Central memory CD8-positive, alpha-beta T cell (primary cell): ENCODE measurements at places on chromosomes 2 and 18.

- no peak for DNase-seq
Observed at GRCh38 chr18:35716169-35716831, 134.8 kb downstream of the GALNT1 start.

- no peak for DNase-seq
Observed at GRCh38 chr2:164915566-164915965, 39.8 kb downstream of the SLC38A11 start.

DNA sequence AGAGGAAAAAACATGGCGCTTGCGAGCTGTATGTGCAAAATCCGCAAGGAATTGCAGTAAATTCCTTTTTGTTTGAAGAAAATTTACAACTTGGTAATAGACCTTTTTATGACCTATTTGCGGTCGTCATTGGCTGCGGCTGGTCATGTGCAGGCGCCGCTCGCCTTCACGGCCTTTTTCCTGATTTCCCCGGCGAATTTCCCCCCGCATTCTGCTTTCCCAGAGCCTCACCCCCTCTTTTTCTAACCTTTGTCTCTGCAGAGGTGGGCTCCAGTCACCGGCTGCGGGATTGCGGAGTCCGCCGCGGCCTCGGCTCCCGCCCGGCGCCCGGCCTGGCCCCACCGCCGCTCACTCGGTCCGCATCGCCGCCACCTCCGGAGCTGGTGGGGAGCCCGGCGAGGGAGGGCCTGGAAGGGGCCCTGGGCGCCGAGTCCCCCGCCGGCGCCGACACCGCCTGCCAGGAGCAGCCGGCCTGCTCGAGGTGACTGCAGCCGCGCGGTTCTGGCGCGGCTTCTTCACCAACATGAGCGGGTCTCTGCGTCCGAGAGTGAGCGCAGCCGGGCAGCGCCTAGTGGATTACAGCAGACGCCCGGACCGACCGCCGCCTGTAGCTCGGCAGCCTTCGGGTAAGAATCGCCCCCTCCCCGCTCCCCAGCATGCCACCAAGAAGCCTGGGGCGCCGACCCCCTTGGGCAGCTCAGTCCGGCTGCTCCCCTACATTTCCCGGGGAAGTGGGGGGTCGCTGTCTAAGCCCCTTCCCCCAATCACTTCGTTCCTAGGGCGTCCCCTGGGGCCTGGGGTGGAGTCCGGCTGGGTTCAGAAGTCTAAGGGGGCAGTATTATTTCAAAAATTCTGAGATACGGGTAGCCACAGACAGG lies 7.1 kb downstream of the HOXD8 start:
- no peak for DNase-seq

DNA sequence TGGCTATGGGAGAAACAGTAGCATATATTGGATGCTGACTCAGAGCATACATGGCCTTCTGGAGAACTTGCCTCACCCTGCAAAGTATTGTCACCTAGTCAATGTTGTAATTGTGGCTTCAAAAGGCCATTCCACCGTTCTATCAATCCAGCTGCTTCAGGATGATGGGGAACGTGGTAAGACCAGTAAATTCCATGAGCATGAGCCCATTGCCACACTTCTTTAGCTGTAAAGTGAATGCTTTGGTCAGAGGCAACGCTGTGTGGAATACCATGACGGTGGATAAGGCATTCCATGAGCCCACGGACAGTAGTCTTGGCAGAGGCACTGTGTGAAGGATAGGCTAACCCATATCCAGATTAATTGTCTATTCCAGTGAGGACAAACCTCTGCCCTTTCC lies 1300.1 kb upstream of the ACVR2A start:
- DNase-seq, result no peak

- DNase-seq, result no peak
Observed at GRCh38 chr2:202773301-202773973, 98.1 kb downstream of the ICA1L start.

- DNase-seq, result no peak
Observed at GRCh38 chr2:17689010-17689409, 64.6 kb downstream of the SMC6 start.

- DNase-seq, result no peak
Observed at GRCh38 chr2:157911246-157911645, 35.1 kb upstream of the ACVR1 start.

DNA sequence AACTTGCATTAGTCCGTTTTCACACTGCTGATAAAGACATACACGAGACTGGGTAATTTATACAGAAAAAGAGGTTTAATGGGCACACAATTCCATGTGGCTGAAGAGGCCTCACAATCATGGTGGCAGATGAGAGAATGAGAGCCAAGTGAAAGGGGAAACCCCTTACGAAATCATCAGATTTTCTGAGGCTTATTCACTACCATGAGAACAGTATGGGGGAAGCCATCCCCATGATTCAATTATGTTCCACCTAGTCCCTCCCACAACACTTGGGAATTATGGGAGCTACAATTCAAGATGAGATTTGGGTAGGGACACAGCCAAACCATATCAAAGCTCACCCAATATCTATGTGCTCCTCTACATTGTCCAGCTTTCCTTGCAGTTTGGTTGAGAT lies 16.0 kb upstream of the SERPINE2 start:
- no peak for DNase-seq

- peak; percentile 8 for DNase-seq
Observed at GRCh38 chr2:239457586-239458445, 57.0 kb upstream of the HDAC4 start.

DNA sequence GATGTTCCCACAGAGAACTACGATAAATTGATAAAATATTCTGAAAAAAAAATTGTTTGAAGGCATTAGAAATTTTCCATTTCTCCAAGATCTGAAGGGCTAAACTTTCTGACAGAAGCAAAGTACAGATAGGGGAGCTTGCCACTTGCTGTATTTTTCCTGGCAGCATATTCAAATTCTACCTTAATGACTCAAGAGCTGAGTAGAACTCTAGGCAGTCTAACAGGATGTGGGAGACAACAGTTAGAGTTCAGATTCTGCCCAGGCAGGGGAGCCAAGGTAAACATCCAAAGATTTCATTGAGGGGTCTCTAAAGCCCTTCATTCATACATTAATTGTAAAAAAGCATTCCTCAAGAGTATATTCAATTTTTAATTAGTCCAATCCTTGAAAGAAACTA lies 46.0 kb upstream of the RIT2 start:
- DNase-seq, result no peak

DNA sequence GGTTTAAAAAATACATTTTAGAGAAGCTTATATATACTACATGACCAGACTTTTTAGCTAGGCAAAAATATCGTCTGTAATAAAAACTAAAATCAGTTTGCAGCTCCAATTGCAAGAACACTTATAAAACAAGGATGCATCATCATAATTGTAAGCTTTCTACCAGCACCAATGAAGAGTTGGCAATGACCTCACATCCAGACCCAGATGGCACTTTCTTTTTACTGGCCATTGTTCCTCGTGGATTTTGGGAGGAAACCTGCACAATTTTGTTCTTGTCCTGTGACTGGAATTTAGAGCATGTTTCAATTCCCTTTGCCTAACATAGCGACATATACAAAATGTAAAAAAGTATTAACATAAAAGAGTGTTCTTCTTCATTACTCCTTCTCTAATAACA lies 174.3 kb downstream of the ZNF521 start:
- DNase-seq, result no peak

GRCh38 chr2:38092196-38092902 lies 16.4 kb upstream of the CYP1B1 start:
- no peak for DNase-seq

GRCh38 chr2:106566050-106566449 lies 78.9 kb downstream of the CD8B2 start:
- DNase-seq, result no peak

DNA sequence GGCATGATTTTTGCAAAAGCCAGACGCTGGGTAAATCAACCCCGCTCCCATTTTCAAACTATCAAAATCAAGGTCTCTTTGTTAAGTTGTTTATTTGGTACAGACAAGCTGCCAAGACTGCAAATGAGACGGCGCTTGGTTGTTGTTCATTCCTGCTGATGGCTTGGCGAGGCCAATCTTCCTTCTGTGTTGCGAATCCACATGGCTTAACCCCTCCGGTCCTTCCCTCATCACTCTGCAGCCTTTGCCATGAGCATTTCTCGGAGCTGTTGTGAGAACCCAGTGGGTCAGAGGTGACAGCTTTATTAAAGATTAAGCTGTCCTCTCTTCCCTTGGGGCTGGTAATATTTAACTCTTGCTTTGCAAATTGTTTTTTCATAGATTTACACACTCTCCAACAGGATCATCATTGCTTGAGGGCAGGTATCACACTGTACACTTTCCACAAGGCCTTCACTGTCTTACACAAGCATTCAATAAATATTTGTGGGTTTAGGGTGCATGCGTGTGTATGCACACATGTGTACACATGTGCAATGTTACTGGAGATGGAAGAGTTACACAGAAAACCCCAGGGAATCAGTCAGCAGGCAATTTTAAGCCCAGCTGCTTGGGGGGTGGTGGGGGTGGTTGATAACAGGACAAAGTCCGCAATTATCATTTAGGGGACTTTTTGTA lies 27.8 kb upstream of the KCNF1 start:
- DNase-seq, result no peak

GRCh38 chr18:9968081-9968848 lies 54.4 kb downstream of the VAPA start:
- DNase-seq, result no peak

- no peak for DNase-seq
Observed at GRCh38 chr18:53909668-53910067, 314.8 kb downstream of the MBD2 start.

- no peak for DNase-seq
Observed at GRCh38 chr2:224984637-224985036, 57.6 kb downstream of the DOCK10 start.

DNA sequence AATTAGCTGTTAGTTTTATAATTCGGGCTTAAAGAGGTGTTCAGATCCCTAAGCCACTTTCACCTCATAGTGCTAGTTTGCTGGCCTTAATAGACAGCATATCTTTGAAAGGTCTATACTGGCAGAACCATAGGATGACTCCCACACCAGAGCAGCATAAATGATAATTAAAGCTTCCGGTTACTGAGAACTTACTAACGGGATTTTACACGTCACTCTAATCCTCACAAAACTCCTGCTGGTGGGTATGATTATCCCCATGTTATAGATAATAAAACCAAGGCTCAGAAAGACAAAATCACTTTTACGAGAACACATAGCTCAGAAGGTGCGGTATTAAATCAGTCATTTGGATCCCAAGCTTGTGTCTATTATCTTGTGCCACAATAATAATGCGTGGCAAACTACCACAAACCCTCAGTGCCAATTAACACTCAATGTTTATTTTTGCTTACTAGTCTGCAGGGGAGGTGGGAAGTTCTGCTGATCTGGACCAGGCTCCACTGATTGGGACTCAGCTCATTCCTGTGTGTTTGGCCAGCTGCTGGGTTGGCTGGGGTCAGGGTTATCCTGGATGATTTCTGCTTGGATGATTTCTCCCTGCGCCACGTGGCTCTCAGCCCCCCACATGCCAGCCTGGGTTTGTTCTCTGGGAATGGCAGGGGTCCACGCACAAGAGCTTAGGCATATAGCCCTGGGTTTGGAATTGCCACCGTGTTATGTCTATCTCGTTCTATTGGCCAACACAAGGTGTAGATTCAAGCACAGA lies 62.3 kb downstream of the TRIB2 start:
- DNase-seq, result no peak

- DNase-seq, result no peak
Observed at GRCh38 chr2:147779440-147779839, 65.4 kb upstream of the ACVR2A start.

DNA sequence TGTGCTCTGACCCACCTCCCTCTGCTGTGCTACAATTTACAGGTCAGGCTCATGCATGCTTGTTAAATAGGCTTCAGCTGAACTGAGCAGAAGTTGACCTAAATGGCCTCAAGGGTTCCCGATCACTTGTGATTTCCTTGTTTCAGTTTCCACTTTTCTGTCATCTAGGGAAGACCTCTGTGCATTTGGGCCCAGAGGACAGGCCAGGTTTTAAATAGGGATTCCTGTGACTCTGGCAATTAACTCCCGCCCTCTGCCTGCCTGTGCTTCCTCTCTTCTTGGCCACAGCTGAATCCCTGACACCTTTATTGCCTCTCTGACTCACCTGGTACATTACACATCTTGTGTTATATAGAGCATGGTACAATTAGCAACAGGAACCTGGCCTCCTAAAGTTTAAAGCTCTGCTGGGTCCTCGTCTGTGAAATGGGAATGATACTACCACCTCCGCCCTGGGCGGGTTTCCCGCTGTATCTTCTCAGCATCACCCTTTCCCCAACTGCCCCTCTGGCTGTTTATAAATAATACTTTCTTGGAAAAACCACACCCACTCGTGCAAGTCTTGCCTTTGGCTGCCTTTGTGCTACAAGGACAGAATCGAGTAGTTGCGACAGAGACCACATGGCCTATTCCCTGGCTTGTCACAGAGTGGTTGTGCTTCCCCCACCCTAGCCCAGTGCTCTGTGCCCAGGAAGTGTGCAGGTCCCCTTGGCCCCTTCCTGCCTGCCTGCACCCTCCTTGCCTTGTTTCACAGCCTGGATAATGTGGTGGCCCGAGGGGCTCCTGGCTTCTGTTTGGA lies 7.9 kb downstream of the CABLES1 start:
- DNase-seq, result no peak

DNA sequence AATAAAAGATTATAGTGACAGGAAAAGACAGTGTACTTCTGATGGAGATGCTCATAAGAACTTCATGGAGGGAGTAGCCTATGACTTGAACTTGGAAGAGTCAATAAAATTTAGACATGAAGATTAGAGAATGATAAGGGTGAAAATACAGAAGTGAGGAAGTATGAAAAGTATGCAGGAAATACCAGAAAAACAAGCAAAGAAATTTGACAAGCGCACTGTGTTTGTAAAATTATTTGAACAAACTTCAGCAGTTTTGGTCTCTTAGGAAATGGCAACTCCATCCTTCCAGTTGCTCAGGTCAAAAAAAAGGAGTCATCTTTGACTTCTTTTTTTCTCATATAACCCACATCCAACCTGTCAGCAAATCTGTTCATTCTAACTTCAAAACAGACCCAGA lies 864.0 kb upstream of the ZEB2 start:
- no peak for DNase-seq

- no peak for DNase-seq
Observed at GRCh38 chr18:13492314-13492713, 234.0 kb downstream of the FAM210A start.

- no peak for DNase-seq
Observed at GRCh38 chr2:222859786-222860612, 837 bp upstream of the ACSL3 start.

GRCh38 chr2:31205186-31205585 lies 12.1 kb downstream of the CAPN14 start:
- DNase-seq, result no peak

DNA sequence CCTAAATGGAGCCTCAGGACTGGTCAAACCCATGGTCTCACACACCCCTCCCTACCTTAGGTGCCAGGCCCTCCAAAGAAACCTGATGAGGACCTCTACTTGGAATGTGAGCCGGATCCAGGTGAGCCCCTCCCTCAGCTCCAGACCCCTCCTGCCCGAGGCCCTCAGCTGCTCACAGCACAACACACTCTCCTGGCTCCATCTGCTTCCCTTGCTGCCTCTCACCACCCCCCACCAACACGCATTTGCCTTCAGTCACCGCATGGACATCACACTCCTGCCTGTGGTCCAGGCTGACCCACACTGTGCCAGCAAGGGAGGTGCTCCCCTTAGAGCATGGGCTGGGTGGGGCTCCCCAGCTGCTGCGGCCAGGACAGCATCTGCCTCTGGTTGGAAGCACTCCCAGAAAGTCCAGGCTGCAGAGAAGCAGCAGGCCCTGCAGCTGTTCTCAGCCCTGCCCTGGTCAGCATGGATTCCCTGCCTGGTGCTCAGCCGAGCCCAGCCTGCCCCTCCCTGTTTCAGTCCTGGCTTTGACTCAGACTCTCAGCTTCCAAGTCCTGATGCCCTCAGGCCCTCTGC lies 15.1 kb downstream of the SH2D6 start:
- DNase-seq, result no peak

GRCh38 chr2:179355881-179356280 lies 91.2 kb upstream of the SESTD1 start:
- no peak for DNase-seq
